ENCODE measurements at places on chromosomes 12 and 14.

DNA sequence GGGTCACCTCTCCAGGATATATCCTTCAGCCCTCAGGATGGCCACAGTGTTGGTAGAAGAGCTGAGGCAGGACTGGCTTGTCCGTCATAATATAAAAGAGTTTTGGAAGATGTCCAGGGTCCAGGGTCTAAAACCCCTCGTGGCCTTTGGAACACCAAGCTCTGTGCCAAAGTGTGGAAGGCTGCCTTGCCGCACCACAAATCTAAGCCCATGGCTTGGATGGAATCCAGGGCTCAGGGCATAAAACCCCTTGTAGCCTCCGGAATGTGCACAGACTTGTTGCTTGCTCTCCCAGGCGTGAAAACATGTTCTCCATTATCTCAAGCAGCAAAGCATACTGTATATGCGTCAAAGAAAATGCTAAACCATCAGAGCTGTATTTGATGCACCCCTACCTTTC is 46.7 kb downstream of the TNFAIP2 start:
- no peak for DNase-seq

DNA sequence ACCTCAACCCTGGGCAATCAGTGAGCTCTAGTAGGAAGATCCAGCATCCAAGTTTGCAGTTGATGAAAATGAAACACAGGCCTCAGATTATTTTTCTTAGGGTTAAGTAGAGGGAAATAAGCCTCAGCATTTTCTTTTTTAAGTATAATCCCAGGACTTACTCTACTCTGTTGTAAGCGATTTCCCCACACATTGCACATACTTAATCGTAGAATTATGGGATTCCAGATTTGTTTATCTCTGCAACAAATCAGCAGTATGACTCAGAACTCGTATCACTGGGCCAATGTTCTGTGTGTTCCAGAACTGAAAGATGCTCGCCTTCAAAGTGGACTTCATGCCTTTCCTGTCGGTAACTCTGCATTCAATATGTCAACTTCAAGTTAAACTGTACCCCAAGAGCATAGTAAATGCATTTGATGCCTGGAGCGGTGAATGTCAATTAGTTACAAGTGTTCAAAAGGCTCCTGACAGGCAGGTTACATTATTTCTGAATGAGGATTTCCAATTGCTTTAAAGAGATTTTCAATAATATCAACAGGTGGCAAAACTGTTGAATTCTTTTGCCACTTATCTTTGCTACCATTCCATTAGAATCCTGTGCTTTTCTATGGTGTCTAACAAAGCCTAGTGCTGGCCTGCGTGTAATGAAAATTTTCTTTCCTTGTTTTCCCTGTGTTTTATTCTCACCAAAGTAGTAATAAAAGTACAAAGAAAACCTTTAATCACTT is 323.8 kb upstream of the SYT1 start:
- no peak for DNase-seq

GRCh38 chr12:52811191-52812072 is 2.5 kb downstream of the KRT4 start:
- no peak for DNase-seq

DNA sequence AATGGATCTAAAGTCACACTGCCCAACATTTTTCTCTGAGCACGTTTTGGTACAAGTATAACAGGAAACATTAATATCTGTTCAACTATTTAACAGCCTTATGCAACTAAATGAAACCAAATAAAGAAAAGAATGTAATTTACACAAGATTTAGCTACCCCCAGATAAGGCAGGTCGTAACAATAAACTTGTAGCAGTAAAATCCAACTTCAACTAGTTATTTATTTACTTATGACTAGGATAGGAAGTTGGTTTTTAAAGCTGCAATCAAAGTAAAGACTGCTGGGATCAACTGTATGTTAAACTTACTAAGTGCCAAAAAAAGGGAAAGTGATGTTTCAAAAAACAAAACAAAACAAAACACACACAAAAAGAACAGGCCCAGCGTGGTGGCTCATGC is 30.9 kb downstream of the FERMT2 start:
- no peak for DNase-seq

DNA sequence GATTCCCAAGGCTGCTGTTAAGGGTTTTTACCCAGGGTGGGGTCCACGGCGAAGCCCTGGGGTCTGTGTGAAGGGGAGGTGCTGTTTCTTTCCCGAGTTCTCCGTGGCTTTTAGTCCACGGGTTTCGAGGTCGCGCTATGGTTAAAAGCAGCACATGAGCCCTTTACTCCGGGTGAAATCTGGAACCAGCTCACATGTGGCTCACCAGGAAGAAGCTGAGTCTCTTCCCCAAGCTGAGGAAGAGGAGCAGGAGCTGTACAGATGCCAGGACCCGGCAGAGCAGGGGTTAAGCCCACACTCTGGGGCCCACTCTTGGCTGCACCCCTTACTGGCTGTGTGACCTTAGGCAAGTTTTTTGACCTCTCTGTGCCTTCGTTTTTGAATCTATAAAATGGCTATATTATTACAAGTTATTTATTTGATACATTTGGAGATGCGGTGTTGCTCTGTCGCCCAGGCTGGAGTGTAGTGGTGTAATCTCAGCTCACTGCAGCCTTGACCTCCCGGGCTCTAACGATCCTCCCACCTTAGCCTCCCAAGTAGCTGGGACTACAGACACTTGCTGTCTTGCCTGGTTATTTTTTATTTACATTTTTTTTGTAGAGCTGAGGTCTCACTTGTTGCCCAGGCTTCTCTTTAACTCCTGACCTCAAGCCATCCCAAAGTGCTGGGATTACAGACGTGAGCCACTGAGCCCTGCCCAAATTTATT is 266.3 kb downstream of the AACS start:
- no peak for DNase-seq

- DNase-seq: no peak
Measured at GRCh38 chr12:7497661-7498060, 5.9 kb downstream of the CD163 start.

- no peak for DNase-seq
Measured at GRCh38 chr14:43735932-43736331, 771.2 kb downstream of the FSCB start.

DNA sequence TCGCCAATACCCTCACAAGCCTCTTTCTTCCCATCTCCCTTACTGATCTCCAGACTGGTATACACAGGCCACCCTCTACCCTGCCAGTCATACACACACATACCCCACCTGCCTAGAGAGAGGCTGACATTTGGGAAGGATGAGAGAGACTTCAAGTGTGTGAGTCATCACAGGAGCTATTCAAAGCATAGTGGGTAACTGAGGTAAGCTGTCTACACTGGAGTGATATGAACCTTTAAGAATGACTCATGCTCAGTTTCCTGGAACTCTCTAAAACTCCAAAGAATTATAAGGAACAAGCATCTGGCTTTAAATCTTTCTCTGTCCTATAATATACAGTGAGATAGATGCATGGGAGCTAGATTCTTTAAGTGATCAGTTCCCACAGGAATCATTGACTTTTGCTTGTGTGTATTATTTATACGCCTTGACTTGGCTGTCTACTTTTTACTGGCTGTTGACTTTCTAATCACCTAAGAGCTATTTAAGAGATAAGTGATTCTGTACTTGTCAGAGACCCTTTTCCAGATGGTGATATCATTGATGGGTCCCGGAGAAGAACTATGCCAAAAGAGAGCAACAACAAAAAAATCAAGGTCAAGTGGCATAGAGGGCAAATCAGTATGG is 5.8 kb downstream of the IGF1 start:
- DNase-seq: no peak

GRCh38 chr12:52975820-52976573 is 27.1 kb downstream of the KRT18 start:
- no peak for DNase-seq

GRCh38 chr14:35989736-35990135 is 163.6 kb downstream of the BRMS1L start:
- DNase-seq: no peak

DNA sequence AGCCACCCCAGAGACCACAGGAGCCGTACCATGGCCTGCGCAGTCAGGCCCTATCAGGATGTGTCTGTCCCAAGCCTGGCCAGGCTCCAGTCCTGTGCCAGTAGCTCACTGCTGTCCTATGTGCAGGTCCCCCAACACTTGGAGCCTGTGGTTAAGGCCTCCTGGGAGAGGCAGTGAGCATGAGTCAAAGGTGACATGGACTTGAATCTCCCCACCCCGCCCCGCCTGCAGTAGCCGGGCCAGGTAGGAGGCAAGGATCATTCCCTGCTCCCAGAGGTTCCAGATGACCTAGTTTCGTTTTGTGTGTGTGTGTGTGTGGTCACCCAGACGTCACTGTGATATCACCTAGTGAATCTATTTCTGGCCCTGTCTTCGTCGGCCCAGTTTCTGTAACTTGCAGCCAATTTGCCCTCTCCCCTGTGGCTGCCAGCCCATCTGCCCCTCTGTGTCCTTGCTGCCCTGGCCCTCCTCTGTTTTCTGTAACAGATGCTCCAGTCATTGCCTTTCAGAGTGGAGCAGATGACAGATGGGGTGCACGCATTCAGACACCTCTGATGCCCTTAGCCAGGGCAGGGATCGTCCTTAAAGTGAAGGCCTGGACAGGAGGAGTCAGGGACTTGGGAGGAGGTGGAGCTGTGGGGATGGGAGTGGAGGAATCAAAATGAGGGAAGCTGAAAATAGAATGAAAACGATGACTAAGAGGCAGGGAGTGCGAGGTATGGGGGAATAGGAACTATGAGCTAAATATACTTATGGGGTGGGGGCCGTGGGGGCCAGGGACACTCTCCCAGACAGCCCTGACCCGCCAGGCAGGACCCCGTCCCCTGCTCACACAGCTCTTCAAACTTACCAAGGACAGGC is 37.4 kb downstream of the SLC6A12 start:
- no peak for DNase-seq

- DNase-seq: no peak
Measured at GRCh38 chr14:35340616-35341453, 48.7 kb downstream of the PSMA6 start.

DNA sequence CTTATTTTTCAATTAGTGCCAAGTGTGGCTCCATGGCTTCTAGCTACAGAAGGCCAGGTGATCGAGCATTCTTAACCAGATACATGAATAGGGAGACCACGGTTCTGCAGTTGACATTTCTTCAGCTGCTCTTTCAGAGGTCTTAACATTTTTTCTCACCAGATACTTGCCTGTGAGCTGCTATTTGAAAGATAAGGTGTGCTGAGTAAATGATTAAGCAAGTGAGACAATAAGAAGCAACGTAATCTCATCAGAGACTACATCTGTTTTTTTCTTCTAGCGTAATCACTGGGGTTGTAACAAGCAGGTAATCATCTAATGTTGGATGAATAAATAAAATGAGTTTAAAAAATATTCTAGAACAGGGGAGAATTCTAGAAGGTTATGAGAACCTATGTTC is 912.9 kb downstream of the DIO2 start:
- DNase-seq: no peak

DNA sequence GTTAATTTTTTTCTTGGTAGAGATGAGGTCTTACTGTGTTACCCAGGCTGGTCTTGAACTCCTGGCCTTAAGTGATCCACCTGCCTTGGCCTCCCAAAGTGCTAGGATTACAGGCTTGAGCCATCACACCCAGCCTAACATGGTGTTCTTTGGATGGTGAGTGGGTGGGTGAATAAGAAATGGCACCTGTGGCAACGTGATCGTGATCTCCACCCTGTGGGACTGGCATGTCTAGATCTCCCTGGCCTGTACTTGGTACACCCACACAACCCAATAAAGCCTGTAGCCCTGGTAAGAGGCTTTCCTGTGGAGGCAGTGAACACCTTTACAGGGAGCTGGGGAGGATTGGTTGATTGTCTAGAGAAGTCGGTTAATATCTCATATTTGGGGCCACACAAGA is 25.2 kb downstream of the SYNE2 start:
- no peak for DNase-seq

- no peak for DNase-seq
Measured at GRCh38 chr12:124297856-124298255, 3.0 kb downstream of the RFLNA start.

- DNase-seq: no peak
Measured at GRCh38 chr12:58384196-58384595, 442.8 kb downstream of the ATP23 start.

GRCh38 chr12:14283489-14284144 is 81.9 kb upstream of the ATF7IP start:
- DNase-seq: no peak

GRCh38 chr12:102876883-102877282 is 40.2 kb downstream of the PAH start:
- DNase-seq: no peak

- DNase-seq: no peak
Measured at GRCh38 chr14:100641274-100641860, 54.1 kb upstream of the BEGAIN start.

DNA sequence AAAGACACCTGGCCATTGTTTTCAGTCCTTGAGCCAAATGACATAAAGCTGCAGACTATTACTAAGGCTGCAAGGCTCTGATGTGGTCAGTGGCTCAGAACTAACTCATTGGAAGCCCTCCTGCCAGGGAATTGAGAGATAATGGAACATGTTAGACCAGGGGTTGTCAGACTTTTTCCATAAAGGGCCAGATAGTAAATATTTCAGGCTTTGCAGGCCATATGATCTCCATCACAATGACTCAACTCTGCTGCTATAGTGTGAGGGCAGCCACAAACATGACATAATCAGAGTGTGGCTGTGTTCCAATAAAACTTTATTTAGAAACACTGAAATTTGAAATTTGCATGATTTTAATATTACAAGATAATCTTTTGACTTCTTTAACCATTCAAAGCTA is 140.3 kb downstream of the TMEM30B start:
- no peak for DNase-seq

GRCh38 chr14:96345669-96346068 is 17.5 kb downstream of the ATG2B start:
- no peak for DNase-seq

- no peak for DNase-seq
Measured at GRCh38 chr12:56927281-56927680, 6.9 kb downstream of the SDR9C7 start.

DNA sequence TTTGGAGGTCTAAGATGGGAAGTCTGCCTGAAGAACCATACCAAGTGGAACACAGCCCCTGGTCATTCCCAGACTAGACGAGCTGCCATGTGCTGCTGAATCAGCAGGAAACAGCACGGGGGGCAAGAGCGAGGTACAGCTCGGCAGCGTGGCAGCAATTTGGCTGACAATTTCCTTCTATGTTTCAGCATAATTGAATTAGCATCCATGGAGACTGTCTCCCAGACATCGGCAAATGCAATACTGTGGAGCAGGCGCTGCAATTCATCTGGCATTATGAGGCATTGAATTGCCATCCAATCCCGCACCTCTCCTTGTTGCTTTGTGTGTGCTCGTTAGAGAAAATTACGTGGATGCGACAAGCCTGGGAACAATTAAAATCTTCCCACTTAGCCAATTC is 46.0 kb upstream of the CCDC60 start:
- no peak for DNase-seq

DNA sequence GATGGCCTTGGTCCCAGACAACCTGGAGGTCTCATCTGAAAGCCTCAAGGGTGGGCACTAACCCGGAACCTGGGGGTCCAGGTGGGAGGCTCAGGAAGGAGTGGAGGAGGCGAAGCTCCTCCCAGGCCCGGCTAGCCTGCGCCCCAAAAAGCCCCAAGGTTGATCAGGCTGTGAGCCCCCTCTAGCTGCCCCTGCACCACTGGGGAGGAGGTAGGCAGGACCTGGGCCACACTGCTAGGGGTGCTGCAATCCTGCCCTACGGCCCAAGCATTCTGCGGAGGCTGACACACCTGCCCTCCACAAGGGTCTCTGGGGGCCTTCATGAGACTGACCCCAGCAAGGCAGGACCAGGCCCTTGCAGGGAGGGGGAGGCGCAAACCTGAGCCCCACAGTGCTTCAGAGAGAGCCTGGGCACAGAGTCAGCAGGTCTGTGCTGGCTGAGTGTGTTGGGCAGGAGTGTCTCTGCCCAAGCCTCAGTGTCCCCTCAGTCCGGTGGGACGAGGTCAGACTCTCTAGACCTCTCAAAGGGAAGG is 51.9 kb downstream of the CCDC85C start:
- no peak for DNase-seq

Data from T-helper 1 cell (primary cell).